Esophagus muscularis mucosa (tissue), 4 donors: ENCODE measurements at places on chromosomes 3 and 15. TPM values are rescaled to one million over a fixed set of nuclear protein-coding genes. Genes with fewer than 3 reads are reported as not detected.

TGFBR2 gene
- total RNA-seq = 202 TPM

- no peaks in the 10 kb centered on the region for H3K36me3 ChIP-seq
- peaks cover 23% of the 10 kb centered on the region for H3K4me1 ChIP-seq
- H3K27me3 ChIP-seq = no peaks in the 10 kb centered on the region
- DNase-seq = no peak
- no peak overlapping the region for H3K27ac ChIP-seq
Measured at GRCh38 chr3:192825657-192826200, 91.9 kb downstream of the MB21D2 start.

CD80 gene
- not detected for total RNA-seq

- H3K27me3 ChIP-seq = no peaks in the 10 kb centered on the region
- H3K27ac ChIP-seq = no peak overlapping the region
- H3K4me1 ChIP-seq = peaks cover 10% of the 10 kb centered on the region
- H3K36me3 ChIP-seq = no peaks in the 10 kb centered on the region
Measured at GRCh38 chr3:143433787-143434378, 314.3 kb downstream of the CHST2 start.
